Prostate gland (tissue), 2 donors: ENCODE measurements at places on chromosomes 11 and 22. TPM values are rescaled to one million over a fixed set of nuclear protein-coding genes. Genes with fewer than 3 reads are reported as not detected.

GRCh38 chr11:64241491-64242374 lies 838 bp downstream of the FKBP2 start:
- DNase-seq: no peak

DNA sequence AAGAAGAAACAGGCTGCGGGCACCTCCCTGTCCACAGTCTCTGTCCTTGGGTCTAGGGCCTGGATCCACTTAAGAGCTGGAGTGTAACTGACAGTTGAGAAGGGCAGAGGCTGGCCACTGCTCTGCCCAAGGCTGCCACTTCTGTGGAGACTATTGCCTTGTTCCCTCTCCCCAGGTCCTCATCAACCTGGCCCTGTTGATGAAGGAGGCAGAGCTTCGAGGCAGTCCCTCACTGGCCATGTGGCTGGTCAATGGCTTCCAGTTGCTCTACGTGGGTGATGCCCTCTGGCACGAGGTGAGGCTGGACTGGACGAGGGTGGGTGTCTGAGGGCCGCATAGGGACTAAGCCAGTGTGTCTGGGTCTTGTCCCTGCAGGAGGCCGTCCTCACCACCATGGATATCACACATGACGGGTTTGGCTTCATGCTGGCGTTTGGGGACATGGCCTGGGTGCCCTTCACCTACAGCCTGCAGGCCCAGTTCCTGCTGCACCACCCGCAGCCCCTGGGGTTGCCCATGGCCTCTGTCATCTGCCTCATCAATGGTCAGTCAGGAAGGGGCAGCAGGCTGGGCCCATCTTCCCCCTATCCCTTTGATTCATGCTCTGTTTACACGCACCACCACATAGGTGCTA lies 2.8 kb downstream of the ZNHIT2 start:
- DNase-seq: no peak

GRCh38 chr11:108786281-108786990 lies 121.6 kb downstream of the DDX10 start:
- DNase-seq: no peak

DNA sequence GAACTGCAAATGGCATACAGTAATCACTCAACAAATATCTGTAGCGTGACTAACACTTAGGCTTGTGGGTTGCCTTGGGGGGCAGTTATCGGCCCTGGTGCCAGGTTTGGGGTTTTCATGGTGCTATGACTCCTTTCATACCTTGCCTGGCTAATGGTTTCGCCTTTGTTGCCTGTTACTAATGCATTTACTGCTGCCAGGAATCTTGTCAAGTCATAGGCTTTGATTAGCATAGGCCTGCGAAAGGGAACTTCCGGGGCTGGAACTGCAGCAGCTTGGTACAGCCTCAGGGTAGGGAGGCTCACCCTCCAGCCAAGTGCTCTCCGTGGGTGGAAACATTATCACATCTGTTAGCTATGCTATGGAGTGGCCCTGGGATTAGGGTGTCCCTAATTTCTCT lies 13.2 kb downstream of the SLC25A18 start:
- no peak for DNase-seq

- no peak for DNase-seq
Observed at GRCh38 chr22:49886346-49887063, 31.7 kb downstream of the ALG12 start.

GRCh38 chr11:68735125-68735524 lies 16.2 kb downstream of the TESMIN start:
- DNase-seq: no peak

GRCh38 chr11:110028921-110029320 lies 64.3 kb upstream of the ZC3H12C start:
- no peak for DNase-seq

DNA sequence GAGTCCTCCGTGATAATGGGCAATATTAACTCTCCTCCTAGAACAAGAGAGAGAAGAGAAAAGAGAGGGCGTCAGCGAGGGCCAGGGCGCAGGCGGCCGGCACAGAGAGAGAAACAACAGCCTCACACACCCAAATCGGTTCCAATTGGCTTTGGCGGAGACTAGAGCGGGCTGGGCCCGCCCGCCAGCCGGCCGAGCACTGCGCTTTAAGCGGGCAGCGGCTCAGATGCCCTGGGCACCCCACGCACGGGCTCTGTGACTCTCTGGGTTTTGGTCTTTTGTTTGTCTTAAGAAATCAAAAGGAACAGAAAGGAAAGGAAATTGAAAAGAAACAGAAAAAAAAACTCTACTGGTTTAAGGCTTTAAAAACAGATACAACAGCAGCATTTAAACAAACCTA lies 17.0 kb downstream of the SLC22A12 start:
- no peak for DNase-seq

GRCh38 chr22:46638601-46639431 lies 18.6 kb downstream of the GRAMD4 start:
- DNase-seq: no peak

DNA sequence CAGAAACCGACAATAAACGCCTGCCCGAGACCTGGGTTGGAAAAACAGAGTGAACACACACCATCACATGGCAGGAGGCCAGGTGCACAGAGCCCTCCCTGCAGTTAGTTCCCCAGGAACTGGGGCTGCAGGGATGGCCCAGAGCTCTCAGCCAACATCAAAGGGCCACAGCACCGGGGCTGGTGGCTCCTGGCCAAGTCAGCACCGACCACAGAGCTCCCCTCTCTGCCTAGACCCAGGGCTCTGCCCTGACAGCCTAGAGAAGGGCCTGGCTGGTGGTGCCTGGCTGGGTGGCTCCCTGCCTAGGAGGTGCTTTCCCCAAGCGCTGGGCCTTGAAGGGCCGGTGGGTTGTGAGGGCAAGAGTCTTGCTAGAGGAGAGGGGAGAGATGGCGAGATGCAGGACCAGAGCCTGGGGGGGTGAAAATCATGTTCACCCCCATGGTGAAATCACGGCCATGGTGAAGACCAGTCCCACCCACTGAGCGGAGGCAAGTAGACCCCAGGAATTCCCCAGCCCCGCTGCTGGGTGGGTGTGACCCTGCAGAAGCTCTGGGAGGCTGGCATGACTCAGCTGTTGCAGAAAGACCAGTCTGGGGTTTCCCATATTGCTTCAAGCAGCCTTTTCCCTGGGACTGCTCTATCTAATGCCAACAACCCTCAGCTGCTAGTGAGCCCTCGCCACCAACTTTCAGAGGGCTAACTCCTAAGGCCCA lies 7.2 kb upstream of the BID start:
- DNase-seq: no peak

GRCh38 chr11:110712659-110713448 lies 617 bp upstream of the ARHGAP20 start:
- peak; percentile 7 for DNase-seq

GRCh38 chr11:100739666-100740065 lies 52.6 kb downstream of the ARHGAP42 start:
- no peak for DNase-seq

GRCh38 chr11:28793282-28793738 lies 685.1 kb downstream of the METTL15 start:
- DNase-seq: no peak

- no peak for DNase-seq
Observed at GRCh38 chr11:1652442-1652770, 22.8 kb downstream of the KRTAP5-5 start.

DNA sequence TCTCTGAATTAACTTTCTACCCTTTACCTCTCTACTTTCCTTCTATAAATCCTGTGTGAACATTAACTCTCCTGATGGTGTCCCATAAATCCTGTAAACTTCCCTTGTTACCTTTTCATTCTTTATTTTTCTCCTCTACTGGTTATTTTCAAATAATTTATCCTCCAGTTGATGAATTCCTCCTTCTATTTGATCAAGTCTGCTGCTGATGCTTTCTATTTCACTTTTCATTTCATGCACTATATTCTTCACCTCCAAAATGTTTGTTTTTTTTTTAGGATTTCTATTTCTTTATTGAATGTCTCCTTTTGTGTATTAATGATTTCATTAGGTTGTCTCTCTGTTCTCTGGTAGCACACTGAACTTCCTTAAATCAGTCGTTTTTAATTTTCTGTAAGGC lies 68.6 kb downstream of the KCNQ1OT1 start:
- no peak for DNase-seq

GRCh38 chr11:129530154-129530895 lies 154.7 kb downstream of the BARX2 start:
- DNase-seq: peak; percentile 8

DNA sequence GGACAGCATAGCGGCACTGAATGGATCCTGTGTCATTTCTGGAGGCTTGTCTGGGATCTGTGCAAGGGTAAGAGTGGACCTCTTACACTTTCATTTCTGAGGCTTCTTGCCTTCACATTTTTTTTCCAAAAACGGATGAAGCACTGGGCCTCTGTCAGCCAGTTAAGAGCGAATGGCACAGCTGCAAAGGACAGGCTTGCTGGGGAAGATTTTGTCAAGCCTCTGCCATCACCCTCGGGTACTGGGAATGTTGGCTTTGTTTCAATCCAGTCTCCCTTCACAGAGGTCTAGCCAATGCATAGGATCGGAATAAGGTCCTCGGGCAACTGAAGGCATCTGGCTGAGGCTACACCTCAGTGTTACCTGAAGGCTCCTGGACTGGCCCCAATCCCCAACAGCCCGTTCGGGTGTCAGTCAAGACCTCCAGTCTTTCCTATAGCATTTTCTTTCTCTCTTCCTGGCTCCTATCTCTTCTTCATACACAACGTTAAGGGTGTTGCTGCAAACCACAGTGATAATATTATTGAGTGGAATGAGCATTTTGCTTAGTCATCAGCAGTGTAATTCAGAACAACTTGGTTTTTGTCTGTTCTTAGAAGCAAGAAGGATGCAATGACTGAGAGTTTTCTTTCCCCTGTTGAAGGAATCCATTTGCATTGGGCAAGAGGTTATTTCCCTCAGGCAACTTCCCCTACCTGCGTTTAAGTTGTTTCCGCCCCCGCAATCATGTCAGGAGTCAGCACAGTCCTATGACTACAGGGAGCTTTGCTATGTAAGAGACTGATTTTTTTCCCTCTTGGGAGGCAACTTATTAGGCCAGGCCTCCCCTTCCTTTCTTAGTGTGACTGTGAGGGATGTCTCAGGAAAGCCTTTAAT lies 22.8 kb downstream of the NPAT start:
- no peak for DNase-seq

- DNase-seq: no peak
Observed at GRCh38 chr11:119671561-119672015, 57.4 kb downstream of the NECTIN1 start.

DNA sequence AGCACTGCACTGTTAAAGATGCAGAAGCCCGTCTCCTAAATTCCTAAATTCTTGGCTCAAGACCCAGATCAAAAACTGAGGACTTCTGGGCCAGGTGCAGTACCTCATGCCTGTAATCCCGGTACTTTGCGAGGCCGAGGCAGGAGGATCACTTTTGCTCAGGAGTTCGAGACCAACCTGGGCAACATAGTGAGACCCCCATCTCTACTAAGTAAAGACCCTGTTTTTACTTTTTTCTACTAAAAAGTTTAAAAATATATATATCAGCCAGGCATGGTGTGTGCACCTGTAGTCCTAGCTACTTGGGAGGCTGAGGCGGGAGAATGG lies 29.7 kb downstream of the PDGFB start:
- no peak for DNase-seq

DNA sequence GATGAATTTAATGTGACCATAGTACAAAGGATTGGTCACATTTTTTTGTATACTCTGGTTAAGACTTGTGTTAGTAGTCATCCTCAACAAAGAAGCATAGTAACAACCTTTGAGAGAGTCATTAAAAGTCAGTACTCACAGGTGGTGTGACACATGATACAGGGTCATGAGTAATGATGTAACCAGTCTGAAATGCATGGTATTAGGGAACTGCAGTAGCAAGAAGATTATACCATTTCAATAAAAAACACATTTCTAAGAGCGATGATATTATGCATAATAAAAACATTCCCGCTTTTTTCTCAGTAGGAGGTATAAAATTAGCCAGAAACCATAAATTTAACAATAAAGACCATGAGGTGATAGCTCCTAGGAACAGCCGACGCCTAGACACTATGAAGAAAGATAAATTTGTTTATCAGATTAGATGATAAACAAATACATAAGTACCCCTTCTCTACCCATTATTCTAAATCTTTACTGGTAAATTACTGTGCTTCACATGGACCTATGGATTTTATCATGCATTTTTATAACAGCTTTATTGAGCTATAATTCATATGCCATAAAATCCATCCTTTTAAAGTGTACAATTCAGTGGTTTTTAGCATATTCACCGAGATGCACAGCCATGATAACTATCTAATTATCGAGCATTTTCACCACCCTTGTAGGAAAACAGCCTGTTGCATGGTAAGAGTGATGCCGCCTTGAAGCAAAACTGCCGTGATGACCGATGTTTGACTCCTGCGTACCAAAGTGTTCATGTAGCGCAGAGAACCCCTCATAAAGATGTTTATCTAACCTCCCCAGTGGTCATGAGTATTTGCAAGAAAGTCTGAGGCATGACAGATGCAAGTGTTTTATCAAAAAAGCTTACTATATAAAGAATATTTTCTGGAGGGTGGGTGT lies 41.8 kb downstream of the TMPRSS5 start:
- DNase-seq: no peak

DNA sequence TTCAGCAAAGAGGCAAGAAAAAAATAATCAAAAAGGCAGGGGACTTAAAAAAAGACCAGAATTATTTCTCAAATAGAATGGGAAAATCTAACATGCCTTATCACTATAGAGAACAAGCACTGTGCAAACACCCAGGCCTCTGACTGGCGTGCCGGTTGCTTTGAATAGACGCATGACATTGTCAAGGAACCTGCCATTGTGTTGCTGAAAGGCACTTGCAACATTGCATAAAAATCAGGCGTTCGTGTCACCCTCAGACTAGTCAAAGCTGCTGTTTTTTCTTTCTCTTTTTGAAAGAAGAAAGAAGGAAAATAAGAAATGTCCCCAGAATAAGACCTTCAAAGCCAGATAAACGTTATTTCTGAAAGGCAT lies 549.3 kb upstream of the CADM1 start:
- no peak for DNase-seq

- DNase-seq: no peak
Observed at GRCh38 chr11:102915044-102915375, 40.2 kb upstream of the MMP12 start.

DNA sequence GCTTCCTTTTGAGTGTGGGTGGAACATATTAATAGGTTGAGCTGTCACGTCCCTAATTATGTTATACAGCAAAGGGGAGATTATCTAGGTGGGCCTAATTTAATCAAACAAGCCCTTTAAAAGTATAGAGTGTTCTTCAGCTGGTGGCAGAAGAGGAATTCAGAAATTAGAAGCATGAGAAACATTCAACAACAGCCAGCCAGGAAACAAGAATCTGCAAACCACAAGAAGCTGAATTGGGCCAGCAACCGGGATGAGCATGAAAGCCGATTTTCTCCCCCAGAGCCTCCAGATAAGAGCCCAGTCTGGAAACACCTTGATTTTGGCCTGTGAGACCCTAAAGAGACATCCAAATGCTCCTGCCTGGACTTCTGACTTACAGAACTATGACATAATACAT lies 105.8 kb upstream of the LDLRAD3 start:
- no peak for DNase-seq

GRCh38 chr11:111736181-111736590 lies 30.0 kb downstream of the PPP2R1B start:
- DNase-seq: no peak

GRCh38 chr11:86138958-86139357 lies 70.1 kb upstream of the PICALM start:
- DNase-seq: no peak

GRCh38 chr11:75191330-75191717 lies 40.4 kb downstream of the SLCO2B1 start:
- DNase-seq: no peak

Gene C11orf97
- total RNA-seq: not detected

Gene MMP11
- 26.6 TPM for total RNA-seq

Gene AMOTL1
- total RNA-seq: 67.2 TPM

Gene MEI1
- not detected for total RNA-seq

Gene SUSD2
- total RNA-seq: 9.3 TPM

Gene SEC14L2
- 16.8 TPM for total RNA-seq

Gene SWAP70
- 25.2 TPM for total RNA-seq

Gene EHBP1L1
- total RNA-seq: 68.2 TPM

Gene GALNT18
- total RNA-seq: 105 TPM

Gene C11orf16
- total RNA-seq: not detected

Gene DDTL
- total RNA-seq: not detected

Gene LAYN
- total RNA-seq: 12.8 TPM
